ENCODE measurements at places on chromosomes 1 and 21. TPM values are rescaled to one million over a fixed set of nuclear protein-coding genes. Genes with fewer than 3 reads are reported as not detected.

GRCh38 chr1:44032170-44032790, 1.0 kb upstream of the SLC6A9 start:
- peaks cover 77% of the 10 kb centered on the region for H3K4me1 ChIP-seq
- peak overlapping the region; percentile 86 for H3K27ac ChIP-seq
- no peaks in the 10 kb centered on the region for H3K36me3 ChIP-seq
- no peaks in the 10 kb centered on the region for H3K27me3 ChIP-seq
- DNase-seq = no peak

DNA sequence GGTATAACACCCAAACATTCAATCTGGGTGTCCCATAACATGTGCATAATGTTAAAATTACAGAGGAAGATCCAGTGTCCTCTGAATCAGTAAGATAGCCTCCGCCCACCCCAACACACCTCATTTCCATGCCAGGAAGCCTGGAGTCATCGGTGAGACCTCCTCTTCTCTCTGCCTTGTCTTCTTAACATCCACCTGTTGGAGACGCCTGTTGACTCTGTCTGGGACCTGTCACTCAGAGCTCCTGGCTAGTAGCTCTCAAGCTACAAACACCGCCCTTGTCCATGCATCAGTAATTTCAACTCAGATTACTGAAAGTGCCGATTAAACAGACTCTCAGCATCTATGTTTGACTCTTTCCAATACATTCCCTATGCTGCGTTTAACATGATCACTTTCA, 27.4 kb downstream of the KCNJ15 start:
- DNase-seq = no peak
- H3K27ac ChIP-seq = no peak overlapping the region

GRCh38 chr1:167443757-167444156, 74.6 kb downstream of the CD247 start:
- H3K27ac ChIP-seq = no peak overlapping the region
- no peaks in the 10 kb centered on the region for H3K36me3 ChIP-seq
- no peaks in the 10 kb centered on the region for H3K27me3 ChIP-seq
- peaks cover 10% of the 10 kb centered on the region for H3K4me1 ChIP-seq

ECE1 gene
- total RNA-seq = 98.3 TPM

GRCh38 chr1:69519006-69519405, 48.7 kb upstream of the LRRC7 start:
- no peak for DNase-seq
- no peak overlapping the region for H3K27ac ChIP-seq
- no peaks in the 10 kb centered on the region for H3K27me3 ChIP-seq
- no peak overlapping the region for H3K4me3 ChIP-seq

DNA sequence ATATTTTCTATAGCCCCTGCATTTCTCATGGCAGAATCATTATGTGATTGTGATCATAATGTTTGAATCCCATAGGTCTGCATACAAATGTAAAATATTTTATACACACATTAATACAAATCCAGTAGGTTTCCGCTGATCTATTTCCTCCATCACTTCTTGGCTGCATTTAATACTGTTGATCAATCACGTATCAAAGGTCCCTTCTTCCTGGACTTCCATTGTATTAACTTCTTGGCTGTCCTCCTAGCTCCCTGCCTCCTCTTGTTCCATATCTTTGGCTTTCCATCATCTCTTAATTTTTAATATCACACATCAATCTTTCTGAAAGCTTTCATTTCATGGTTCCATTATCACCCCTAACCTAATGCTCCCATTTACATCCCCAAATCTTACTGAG, 97.6 kb downstream of the PROX1 start:
- no peaks in the 10 kb centered on the region for H3K4me1 ChIP-seq
- H3K27me3 ChIP-seq = no peaks in the 10 kb centered on the region
- no peak overlapping the region for H3K4me3 ChIP-seq
- no peaks in the 10 kb centered on the region for H3K36me3 ChIP-seq
- DNase-seq = no peak
- no peak overlapping the region for H3K27ac ChIP-seq

MRPL20 gene
- total RNA-seq = 144 TPM

GRCh38 chr1:29861446-29861845, 625.1 kb downstream of the PTPRU start:
- no peak overlapping the region for H3K4me3 ChIP-seq
- no peak for DNase-seq
- H3K27ac ChIP-seq = no peak overlapping the region

- H3K27me3 ChIP-seq = no peaks in the 10 kb centered on the region
- no peaks in the 10 kb centered on the region for H3K36me3 ChIP-seq
- H3K4me3 ChIP-seq = peak overlapping the region; percentile 8
- H3K27ac ChIP-seq = peak overlapping the region; percentile 97
Observed at GRCh38 chr1:234721476-234722269, 111.7 kb upstream of the IRF2BP2 start.

- H3K27me3 ChIP-seq = no peaks in the 10 kb centered on the region
- no peak for DNase-seq
- H3K4me3 ChIP-seq = no peak overlapping the region
- H3K4me1 ChIP-seq = peaks cover 12% of the 10 kb centered on the region
- H3K27ac ChIP-seq = no peak overlapping the region
Observed at GRCh38 chr1:39544327-39544726, 32.3 kb downstream of the PABPC4 start.

DNA sequence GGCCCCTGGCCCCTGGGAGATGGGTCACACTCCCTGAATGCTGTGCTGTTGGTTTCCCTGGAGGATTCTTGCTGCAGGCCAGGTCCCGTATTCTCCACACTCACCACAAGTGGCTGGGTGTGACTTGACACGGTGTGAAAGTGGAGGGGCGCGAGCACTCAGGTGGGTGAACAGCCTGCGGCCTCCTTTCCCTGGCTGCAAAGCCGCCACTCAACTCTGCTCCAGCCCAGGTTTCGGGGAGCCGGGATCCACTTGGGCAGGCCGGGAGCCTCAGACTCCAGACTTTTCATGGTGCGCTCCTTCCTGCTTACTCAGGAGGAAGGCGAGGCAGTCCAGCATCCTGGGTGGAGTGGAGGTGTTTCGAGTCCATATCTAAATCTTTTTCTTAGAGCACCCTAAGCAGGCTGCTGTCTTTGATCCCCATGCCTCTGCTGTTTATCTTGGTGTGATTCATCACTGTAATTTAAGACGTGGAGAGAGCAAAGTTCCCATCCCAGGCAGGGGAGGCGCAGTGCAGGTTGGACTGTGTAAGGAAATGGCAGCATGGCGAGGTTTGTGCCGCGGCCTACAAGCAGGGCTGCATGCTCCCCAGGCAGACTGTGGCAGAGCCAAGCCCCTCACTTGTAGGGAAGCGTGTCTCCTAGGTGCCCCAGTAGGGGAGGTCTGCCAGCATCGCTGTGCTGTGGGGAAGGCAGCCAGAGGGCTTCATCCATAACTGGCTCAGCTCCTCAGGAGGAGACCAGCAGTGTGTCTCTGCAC, 29.6 kb downstream of the VANGL1 start:
- H3K27me3 ChIP-seq = no peaks in the 10 kb centered on the region
- H3K36me3 ChIP-seq = no peaks in the 10 kb centered on the region
- H3K4me1 ChIP-seq = peaks cover 75% of the 10 kb centered on the region
- H3K4me3 ChIP-seq = no peak overlapping the region
- H3K27ac ChIP-seq = peak overlapping the region; percentile 38

- H3K27me3 ChIP-seq = no peaks in the 10 kb centered on the region
- no peak for DNase-seq
- no peak overlapping the region for H3K27ac ChIP-seq
- H3K4me1 ChIP-seq = peaks cover 5% of the 10 kb centered on the region
- H3K36me3 ChIP-seq = no peaks in the 10 kb centered on the region
- H3K4me3 ChIP-seq = no peak overlapping the region
Observed at GRCh38 chr1:29633771-29634170, 397.4 kb downstream of the PTPRU start.

ITGB2 gene
- 110 TPM for total RNA-seq

- no peak overlapping the region for H3K27ac ChIP-seq
- no peaks in the 10 kb centered on the region for H3K4me1 ChIP-seq
Observed at GRCh38 chr1:104726917-104727316, 977.2 kb downstream of the AMY1C start.

DNA sequence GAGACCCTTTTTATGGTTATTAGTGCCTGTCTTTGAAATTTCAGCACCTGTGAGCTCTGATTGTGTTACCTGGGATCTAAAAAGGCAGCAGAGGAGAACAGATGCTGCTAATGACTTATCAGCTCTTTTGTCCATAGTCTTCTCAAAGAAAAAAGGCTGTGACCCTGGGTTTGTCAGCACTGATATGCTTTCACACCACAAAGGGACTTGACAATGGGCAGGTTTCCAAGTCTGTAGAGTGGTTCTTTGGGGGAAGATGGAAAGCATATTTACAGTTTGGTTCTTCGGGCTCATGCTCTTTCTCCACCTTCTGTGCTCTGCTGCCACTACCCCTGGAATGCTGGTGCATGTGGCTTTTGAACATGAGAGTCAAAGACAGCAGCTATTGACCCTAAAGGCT, 32.0 kb downstream of the DNAJC6 start:
- H3K27me3 ChIP-seq = no peaks in the 10 kb centered on the region
- no peaks in the 10 kb centered on the region for H3K36me3 ChIP-seq
- no peak overlapping the region for H3K27ac ChIP-seq
- no peak overlapping the region for H3K4me3 ChIP-seq
- DNase-seq = no peak
- no peaks in the 10 kb centered on the region for H3K4me1 ChIP-seq

- H3K4me3 ChIP-seq = no peak overlapping the region
- peak overlapping the region; percentile 82 for H3K27ac ChIP-seq
- no peaks in the 10 kb centered on the region for H3K27me3 ChIP-seq
- no peak for DNase-seq
- H3K36me3 ChIP-seq = no peaks in the 10 kb centered on the region
Observed at GRCh38 chr1:171663036-171663853, 10.8 kb upstream of the MYOC start.

DNA sequence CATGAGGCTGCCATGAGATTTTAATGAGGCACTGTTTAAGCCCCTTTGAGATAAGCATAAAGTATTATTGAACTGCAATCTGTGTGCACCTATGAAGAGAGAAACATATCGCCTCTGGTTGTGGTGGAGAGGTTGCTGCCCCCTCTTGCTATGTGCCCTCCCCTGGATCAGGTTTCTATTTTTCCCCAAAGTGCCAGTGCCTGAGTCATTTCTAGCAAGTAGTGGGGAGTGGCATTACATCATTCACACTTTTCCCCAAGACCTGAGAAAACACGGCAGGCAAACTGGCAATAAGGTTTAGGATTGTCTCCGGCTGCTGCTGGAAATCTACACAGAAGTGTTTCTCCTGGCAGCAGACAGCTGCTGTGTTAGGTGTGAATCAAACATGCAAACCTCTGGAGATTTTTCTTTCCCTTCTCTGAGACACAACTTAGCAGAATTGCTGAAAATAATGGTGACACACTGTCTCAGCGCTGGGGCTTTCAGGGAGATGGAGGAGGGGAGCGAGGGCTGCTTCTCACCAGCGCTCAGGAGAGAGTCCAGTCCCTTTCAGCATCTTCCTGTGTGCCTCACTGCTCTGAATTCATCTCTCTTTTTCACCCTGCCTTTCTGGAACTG, 13.7 kb upstream of the RGS16 start:
- peaks cover 23% of the 10 kb centered on the region for H3K4me1 ChIP-seq
- no peak for DNase-seq
- peak overlapping the region; percentile 51 for H3K27ac ChIP-seq
- H3K4me3 ChIP-seq = no peak overlapping the region
- no peaks in the 10 kb centered on the region for H3K36me3 ChIP-seq

- no peaks in the 10 kb centered on the region for H3K27me3 ChIP-seq
- H3K36me3 ChIP-seq = peaks cover 34% of the 10 kb centered on the region
- no peak for DNase-seq
- no peak overlapping the region for H3K4me3 ChIP-seq
- peaks cover 11% of the 10 kb centered on the region for H3K4me1 ChIP-seq
Observed at GRCh38 chr1:225509376-225509707, 81.5 kb upstream of the LBR start.

DNA sequence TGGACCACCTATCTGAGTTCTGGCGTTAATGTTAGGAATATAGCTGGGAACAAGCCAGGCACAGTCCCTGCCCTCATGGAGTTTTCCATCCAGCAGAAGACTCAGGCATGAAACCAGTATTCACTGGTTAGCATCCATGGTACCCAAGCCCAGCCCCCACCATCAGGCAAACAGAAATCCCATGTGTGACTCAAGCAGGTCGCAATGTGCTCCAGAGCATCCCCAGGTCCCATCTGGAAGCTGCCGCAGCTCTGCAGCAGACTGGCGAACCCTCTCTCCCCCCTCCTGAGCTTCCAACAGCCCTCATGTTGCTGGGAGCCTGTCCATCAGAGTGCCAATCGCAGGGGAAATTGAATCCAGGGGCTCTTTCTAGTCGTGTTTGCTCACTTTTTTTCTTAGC, 174.2 kb downstream of the RRAGC start:
- no peak overlapping the region for H3K27ac ChIP-seq
- no peaks in the 10 kb centered on the region for H3K36me3 ChIP-seq
- no peaks in the 10 kb centered on the region for H3K4me1 ChIP-seq

- H3K27ac ChIP-seq = no peak overlapping the region
- H3K36me3 ChIP-seq = no peaks in the 10 kb centered on the region
- H3K4me1 ChIP-seq = no peaks in the 10 kb centered on the region
- no peaks in the 10 kb centered on the region for H3K27me3 ChIP-seq
- no peak for DNase-seq
- no peak overlapping the region for H3K4me3 ChIP-seq
Observed at GRCh38 chr1:165717918-165718515, 19.7 kb upstream of the ALDH9A1 start.

CASZ1 gene
- 31.0 TPM for total RNA-seq

DNA sequence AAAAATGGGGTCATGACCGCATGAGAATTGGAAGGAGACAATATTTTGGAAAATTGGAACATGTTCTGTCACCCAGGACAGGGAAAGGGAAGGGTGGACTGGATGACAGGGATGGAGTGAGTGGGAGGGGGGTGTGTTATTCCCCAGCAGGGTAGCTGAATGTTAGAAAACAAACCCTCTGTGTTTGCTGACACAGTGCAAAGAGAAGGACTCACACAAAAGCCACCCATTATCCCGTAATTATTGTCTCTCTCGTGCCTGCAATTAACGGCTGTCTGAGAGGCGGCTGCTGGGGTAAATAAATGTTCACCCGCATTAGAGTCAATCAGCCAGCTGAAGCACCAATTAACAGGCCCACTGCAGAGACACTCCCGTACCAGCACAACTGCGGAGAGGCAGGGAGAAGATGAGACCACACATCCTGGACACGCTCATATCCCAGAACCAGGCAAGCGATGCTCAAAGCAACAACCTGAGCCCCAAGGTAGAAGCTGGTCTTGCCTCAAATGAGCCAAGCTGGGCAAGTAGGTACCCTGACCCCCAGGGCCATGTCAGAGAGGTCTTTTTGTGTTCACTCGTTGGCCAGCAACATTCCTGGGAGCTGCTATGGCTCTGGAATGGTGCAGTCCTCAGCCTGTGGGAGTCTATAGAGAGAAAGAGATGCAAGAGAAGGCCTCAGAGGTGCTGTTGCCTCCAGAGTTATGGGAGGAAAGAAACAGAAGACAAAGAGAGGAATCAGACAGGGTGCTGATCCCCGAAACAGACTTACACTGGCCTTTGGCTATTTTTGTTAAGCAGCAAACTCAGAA, 19.4 kb downstream of the PLEKHA6 start:
- no peaks in the 10 kb centered on the region for H3K27me3 ChIP-seq
- no peak overlapping the region for H3K27ac ChIP-seq
- H3K36me3 ChIP-seq = no peaks in the 10 kb centered on the region
- H3K4me3 ChIP-seq = no peak overlapping the region

ILDR2 gene
- total RNA-seq = 5.3 TPM

GRCh38 chr21:42117967-42118780, 47.1 kb downstream of the UMODL1 start:
- peaks cover 8% of the 10 kb centered on the region for H3K4me1 ChIP-seq
- peaks cover 75% of the 10 kb centered on the region for H3K27me3 ChIP-seq
- DNase-seq = no peak
- H3K27ac ChIP-seq = no peak overlapping the region

Measured in esophagus muscularis mucosa (tissue), 4 donors.